Dermis microvascular lymphatic vessel endothelial cell (primary cell): ENCODE measurements at places on chromosomes 3 and 15. TPM values are rescaled to one million over a fixed set of nuclear protein-coding genes. Genes with fewer than 3 reads are reported as not detected.

SPINK8 gene
- total RNA-seq = not detected in 2 replicates

AMIGO3 gene
- total RNA-seq = not detected in 2 replicates

TMEM207 gene
- total RNA-seq = not detected in 2 replicates

STRIT1 gene
- not detected in 2 replicates for total RNA-seq

SMCO1 gene
- total RNA-seq = not detected in 2 replicates
